Activated CD4-positive, alpha-beta T cell treated with anti-CD3 and anti-CD28 coated beads for 24 hours (primary cell): ENCODE measurements at places on chromosomes 7 and 10.

GRCh38 chr10:5490032-5490431, 9.3 kb downstream of the CALML5 start:
- DNase-seq = no peak

DNA sequence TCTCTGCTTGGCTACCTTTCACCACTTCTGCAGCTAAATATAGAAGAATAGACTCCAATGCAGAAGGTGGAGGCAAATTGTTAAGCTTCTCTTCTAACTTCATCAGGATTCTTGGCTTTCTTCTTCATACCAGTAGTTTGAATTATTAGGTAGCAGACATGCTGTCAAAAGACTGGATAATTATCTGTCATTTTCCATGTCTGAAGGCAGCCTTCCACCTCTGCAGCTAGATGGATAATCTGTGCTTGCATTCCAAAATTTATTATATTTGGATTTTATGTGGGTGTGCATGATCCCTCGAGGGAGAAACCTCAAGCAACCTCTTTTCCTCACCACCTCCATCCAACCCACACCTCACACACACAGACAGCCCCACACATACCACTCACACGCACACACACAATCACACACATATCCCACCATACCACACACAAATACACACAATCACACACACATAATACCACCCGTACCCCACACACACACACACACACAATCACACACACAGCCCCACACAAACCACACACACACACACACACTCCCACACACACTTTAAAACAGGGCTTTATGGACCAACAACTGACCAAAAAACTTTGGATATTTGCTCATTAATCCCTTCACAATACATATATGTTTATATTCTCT, 145.0 kb downstream of the C7orf25 start:
- no peak for DNase-seq

GRCh38 chr10:77160679-77161078, 476.9 kb downstream of the KCNMA1 start:
- no peak for DNase-seq

GRCh38 chr7:3835109-3835508, 534.1 kb downstream of the SDK1 start:
- no peak for DNase-seq

DNA sequence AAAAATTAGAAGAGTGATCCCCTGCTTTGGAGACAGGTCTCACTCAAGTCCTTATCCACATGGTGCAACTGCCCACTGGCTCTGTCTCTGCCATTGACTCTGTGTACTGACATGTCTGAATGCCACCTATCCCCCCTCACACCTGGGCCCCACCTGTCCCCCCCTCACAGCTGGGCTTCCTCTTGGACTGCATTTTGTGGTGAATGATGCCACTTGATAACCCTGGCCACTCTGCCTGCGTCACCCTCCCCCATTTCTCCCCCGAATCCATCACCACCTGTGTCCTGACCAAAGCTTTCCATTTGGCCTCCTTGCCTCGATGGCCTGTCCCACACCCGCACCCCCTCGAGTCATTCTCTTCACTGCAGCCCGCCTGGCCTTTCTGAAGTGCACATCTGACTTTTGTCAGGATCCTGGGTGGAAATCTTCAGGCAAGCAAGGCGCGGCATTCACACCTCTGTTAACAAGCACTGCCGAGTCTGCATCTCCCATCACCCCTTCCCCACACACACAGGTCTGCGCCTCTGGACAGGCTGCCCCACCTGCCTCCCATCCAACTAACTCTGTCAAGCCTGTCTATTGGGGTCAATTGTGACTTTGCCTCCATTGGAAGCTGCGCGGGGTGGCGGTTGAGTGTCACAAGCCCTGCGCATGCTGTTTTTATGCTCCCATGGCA, 175.3 kb upstream of the KLF14 start:
- DNase-seq = no peak

- no peak for DNase-seq
Measured at GRCh38 chr7:127959770-127960169, 71.5 kb downstream of the LRRC4 start.

- no peak for DNase-seq
Measured at GRCh38 chr10:5496261-5497250, 2.8 kb downstream of the CALML5 start.

DNA sequence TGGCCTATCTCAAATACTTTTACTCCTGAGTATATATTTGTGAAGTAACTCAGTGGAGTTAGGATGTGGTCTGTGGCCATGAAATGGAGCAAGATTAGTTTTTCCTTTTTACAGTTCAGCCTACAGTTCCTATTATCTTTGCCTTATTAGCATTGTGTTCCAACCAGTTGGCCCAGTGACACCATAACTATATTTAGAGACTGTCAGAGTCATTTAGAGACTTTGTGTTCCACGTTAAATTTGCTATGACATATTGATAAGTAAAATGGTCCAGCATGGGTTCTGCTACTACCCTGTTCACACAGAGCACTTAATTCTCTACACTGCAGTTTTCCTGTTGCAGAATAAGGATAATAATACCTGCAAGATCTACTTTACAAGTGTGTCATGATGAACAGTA, 68.3 kb upstream of the RAB11FIP2 start:
- no peak for DNase-seq

DNA sequence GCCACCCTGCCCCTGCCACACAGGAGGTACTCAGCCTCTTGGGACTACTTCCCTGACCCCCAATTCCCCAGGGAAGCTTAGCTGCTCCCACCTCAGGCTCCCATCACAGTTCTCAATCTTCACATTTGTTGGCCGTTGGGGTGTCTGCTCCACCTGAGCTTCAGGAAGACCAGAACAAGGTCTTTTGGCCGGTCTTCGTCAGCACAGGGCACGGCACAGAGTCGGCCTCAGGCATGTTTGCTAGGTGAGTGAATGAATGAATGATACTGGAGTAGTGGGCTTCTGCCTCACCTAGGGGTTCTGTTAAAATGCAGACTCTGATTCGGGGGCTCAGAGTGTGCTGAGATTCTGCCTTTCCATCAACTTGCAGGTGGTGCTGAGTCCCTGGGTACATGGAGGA, 20.3 kb downstream of the GPRIN2 start:
- DNase-seq = no peak

DNA sequence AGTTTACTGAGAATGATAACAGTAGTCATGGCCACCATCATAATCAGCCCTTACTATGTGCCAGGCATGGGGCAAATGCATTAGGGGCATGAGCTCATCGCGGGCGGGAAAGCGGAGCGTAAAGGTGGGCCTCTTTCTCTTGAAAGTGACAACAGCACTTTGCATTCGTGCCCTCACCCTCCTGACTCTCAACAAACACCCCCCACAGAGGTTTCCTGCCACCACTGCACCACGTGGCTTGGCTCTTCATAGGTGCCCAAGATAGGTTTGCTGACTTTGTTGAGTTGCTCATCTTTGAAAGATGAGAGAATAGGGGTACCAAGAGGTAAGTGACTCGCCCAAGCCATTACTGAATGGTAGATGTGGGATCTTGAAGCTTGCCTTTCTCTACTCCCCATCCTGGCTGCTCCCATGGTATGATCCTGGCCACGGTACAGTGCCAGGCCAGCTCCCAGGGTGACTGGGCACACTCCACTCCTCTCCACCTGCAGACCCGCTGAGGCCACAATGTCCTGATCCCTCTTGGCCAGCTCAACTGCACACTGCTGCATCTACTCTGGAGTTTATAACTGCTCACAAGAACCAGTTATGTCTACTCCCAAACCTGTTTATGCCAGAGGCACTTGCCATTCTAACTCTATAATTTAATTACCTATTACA, 26.0 kb downstream of the SLIT1 start:
- DNase-seq = no peak

DNA sequence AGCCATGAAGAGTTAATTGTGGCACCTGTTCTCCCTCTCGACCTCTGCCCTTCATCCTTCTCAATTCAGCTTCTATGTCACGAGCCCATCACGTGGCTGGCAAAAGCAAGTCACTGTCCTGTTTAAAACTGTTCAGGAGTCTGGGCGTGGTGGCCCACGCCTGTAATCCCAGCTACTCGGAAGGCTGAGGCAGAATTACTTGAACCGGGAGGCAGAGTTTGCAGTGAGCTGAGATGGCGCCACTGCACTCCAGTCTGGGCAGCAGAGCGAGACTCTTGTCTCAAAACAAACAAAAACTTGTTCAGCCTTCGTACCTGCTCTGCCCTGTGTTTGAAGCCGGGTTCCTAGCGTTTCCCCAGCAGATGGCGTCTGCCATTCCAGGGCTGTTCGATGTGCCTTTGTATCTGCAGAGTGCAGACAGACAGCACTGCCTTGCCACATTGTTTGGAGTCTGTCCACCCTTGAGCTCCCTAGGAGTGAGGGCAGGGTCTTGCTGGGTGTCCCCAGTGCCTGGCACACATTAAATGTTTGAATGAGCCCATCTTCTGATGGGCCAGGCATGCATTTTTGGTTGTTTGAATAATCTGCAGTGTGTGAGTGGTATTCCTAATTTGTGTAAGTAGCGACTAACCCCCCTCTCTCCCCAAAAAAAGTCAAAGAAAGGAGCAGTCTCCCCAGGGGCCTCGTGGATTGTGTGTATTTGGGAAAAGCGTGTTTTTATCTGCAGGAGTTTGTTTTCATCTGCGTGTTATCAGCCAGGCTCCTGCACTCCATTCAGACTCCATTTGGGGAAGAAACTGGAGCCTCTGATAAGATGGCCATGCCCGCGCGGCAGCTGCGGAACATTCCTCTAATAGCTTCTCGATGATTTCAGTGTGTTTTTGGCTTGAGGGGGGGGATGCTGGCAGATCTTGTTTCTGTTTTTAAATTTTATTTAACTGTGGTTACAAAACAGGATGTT, 61.2 kb downstream of the DNAJB6 start:
- DNase-seq = no peak

- DNase-seq = no peak
Measured at GRCh38 chr7:68998136-68998535, 600.1 kb upstream of the AUTS2 start.

DNA sequence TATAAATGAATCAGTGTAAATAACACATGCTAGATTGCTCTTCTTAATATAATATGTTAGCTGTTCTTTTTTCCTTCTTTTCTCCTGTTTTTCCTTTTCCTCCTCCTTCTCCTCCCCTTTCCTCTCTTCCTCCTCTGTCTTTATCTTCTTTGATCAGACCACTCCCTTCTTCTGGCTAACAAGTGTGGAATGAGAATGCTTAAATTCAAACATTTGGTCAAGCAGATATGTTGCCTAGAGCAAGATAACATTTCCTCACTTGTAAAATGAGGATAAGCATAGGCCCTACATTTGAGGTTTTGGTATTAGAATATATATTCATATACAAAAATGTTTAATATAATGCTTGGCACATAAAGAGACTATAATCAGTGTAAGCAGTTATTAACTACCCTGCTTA, 299.1 kb downstream of the PCDH15 start:
- no peak for DNase-seq

- no peak for DNase-seq
Measured at GRCh38 chr10:125054669-125055268, 105.6 kb downstream of the CTBP2 start.

DNA sequence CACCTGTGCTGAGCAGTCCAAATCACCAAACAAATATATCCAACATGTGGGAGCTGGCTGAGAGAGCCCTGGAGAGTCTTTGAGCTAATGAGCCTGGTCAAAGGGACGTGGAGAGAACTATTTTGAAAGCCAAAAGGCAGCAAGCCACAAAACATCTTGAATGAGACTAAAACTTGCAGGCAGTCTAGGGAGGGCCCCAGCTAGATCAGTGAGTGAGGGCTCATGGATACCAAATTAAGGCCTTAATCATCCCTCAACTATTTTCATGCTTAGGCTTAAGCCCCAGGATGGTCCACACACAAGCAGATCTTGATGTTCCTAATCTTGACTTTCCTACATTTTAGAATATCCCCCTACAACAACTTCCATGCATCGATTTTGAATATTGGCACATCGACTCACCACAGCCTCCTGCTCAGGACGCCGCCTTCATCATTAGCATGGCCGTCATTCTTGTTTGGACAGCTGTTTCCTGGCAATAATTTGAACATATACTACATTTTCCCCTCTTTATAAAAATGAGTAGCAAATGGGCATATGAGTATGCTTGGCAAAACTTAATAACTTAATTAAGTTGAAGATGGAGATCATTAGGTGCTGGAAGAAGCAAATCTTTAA, 86.9 kb upstream of the ADAM12 start:
- DNase-seq = no peak

DNA sequence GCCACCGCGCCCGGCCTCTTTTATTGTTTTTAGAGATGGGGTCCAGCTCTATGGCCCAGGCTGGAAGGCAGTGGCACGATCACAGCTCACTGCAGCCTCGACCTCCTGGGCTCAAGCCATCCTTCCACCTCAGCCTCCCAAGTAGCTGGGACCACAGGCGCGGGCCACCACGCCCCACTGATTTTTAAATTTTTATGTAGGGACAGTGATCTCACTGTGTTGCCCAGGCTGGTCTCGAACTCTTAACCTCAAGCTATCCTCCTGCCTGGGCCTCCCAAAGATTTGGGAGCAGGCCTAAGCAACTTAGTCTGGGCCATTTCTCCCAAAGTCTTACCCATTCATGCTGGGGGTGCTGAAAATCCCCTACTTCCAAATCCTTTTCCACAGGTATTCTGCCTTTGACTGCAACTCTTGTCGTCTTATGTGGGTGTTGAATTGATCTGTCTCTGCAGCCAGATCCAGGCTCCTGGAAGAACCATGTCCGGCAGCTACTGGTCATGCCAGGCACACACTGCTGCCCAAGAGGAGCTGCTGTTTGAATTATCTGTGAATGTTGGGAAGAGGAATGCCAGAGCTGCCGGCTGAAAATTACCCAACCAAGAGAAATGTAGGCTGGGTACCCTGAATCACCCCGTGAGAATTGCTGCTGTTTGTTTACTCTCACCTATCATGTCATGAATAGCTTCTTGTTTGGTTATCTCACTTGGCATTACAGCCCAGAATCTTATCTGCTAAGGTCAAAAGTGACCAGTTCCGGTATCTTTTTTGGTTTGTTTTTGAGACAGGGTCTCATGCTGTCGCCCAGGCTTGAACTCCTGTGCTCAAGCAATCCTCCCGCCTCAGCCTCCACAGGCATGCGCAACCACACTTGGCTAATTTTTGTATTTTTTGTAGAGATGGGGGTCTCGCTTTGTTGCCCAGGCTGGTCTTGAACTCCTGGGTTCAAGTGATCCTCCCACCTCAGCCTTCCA, 1.1 kb downstream of the ZDHHC4 start:
- DNase-seq = no peak

DNA sequence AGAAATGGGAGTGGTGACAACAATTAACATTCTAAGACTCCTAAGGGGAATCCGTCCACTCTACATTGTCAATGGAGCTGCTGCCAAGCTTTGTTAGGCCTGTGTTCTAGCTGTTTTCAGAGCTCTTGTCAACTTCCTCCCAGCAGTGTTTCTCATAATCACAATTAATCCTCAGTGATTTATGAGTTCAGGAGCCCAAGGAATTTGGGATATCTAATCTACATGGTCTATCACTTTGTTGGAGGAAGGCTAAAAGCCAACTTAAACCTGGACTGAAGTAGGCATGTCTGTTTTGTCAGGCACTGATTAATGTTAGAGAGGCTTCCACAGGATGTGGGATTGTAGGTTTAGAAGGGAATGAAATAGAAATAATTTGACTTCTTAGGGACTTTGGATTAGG, 10.2 kb upstream of the OR2F2 start:
- no peak for DNase-seq
